ENCODE measurements at places on chromosomes 3 and 15.

DNA sequence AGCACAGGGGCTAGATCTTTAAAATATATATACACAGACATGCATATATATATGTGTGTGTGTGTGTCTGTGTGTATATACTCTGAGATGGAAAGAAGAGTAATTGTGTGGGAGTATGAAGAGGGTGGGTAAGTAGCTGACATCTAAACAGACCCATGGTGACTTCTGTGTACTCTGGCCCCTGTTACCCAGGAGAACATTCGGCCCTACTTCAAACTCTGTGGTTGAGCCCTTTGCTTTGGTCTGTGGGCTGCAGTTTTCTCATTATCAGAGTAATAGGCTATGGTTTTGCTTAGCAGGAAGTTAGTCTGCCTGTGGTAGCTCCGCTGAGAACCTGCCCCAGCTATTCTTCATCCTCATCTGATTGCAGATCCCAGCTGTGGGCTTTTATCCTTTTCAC lies 141.4 kb downstream of the RBPMS2 start:
- DNase-seq: no peak

GRCh38 chr15:70869346-70869745 lies 15.4 kb upstream of the LARP6 start:
- DNase-seq: no peak

DNA sequence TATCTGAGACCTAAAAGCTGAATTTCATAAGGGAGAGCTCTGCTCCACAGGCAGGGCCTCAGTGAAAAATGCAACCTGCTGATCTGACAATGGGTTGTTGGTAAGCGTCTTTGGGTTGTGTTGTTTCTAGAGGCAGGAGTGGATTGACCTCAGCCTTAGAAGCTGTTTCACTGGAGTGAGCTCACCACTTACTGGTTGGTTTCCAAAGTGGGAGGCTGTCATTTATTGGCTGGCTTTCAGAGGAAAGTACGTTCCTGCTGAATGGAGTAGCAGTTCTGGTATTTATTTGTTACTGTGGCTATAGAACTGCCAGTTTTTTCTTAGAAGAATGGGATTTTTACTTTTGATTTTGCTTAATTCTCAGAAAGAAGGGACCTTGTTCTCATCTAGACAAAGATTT lies 29.3 kb upstream of the COL6A5 start:
- DNase-seq: no peak

- no peak for DNase-seq
These were observed 618.5 kb upstream of the BCHE start for GRCh38 chr3:166455744-166456143.

- no peak for DNase-seq
These were observed 31.6 kb upstream of the SEMA3F start for GRCh38 chr3:50123394-50124051.

- no peak for DNase-seq
These were observed 592.7 kb upstream of the SEMA6D start for GRCh38 chr15:47124430-47125102.

DNA sequence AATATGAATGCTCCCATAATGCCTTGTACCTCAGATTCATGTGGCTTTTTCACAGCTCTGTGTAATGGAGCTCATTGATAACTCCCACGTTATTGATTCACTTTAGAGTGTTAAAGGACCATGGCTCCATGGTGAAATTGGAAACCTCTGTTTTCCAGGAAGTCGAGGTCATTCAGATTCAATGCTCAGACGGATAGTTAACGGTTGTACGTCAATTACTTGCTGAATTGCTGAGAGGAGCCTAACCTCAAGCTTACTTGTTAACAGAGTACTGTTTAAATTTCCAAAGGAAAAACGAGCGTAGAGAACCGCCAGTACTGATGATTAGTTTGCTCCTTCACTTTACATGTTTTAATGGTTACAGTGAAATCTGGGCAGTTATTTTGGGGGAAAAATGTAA lies 11.1 kb downstream of the ABHD17C start:
- no peak for DNase-seq

GRCh38 chr15:60476713-60477112 lies 2.2 kb downstream of the ICE2 start:
- DNase-seq: no peak
